GM13977 (cell line): ENCODE measurements at places on chromosomes 12 and 14.

GRCh38 chr14:85063747-85064146 lies 466.2 kb upstream of the FLRT2 start:
- DNase-seq = no peak

DNA sequence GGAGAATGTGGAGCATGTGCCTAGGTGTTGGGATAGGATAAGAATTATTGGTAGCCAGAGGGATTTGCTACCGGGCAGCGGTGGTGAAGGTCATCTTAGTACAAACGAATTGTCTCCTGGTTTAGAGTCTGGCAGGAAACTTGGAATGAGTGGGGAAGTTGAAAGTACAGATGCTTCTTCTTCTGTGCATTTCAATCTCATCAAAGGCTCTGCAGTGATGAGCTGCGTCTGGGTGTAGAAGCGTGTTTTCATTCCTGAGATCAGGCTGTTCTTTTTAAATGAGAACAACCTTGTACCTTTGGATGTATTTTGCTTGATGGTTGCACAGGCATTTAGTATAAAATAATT lies 2.1 kb downstream of the WNK1 start:
- DNase-seq = no peak

GRCh38 chr12:5022465-5023061 lies 21.1 kb upstream of the KCNA5 start:
- peak; percentile 85 for DNase-seq

DNA sequence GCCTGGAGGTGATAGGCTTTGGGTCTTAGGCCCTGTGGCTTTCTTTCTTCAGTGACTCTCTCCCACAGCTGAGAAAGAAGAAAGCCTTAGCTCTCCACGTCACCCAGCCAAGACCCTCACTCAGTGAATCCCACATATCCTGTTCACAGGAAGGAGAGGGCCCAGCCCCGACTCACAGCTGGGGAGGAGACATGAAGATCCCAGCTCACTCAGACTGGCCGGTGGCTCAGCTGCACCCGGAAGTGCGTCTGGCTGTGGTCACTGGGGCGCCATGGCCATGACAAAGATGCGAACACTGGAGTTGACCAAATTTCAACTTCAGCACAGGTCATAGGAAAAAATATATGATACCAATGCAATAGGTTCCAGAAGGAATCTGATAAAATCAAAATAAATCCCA lies 14.2 kb downstream of the DLK1 start:
- DNase-seq = no peak

- no peak for DNase-seq
These were observed 128.3 kb upstream of the STXBP6 start for GRCh38 chr14:25178255-25178654.

- DNase-seq = no peak
These were observed 30.3 kb downstream of the DEGS2 start for GRCh38 chr14:100129161-100129589.

DNA sequence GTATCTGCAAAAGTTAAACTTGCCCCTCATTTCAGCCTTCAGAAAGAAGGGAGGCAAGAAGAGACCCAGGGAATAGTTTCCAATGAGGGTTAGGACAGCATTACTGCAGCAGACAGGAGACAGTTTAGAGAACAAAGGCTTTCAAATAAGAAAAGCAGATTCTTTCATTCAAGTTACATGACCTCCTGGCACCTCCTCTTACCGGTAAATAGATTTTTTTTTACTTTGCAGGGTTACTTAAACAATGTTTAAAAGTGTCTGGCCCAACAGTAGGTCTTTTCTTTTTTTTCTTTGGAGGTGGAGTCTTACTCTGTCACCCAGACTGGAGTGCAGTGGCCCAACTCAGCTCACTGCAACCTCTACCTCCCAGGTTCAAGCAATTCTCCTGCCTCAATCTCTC lies 47.1 kb downstream of the SINHCAF start:
- DNase-seq = no peak

GRCh38 chr14:62029569-62029924 lies 267.3 kb downstream of the SNAPC1 start:
- DNase-seq = peak; percentile 18

DNA sequence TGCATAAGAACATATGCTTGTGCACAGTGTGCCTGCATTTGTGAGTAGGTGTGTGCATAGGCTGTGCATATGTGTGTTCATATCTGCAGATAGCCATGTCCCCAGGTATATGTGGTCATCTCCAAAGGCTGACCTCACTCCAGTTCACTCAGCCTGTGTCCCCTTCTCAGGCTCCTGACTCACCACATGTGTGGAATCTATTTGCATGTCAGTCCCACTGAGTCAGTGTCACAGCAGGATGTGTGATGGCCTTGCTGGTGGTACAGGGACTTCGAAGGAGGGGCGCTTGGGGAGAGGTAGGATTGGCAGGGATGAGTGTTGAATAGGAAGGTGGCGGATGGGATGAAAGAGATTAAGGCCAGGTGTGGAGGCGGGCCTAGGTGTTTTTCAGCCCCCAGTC lies 35.5 kb downstream of the KRT80 start:
- no peak for DNase-seq

DNA sequence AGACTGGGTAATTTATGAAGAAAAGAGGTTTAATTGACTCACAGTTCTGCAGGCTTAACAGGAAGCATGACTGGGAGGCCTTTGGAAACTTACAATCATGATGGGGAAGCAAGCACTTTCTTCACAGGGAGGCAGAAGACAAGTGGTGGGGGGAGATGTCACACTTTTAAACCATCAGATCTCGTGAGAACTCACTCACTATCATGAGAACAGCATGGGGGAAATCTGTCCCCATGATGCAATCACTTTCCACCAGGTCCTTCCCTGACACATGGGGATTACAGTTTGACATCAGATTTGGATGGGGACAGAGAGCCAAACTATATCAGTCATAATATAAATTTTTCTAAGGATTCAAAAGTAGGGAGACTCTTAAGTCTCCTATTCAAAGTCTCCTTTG lies 46.0 kb downstream of the SPIC start:
- DNase-seq = no peak

- no peak for DNase-seq
These were observed 187.5 kb upstream of the SLC38A2 start for GRCh38 chr12:46560089-46560488.

DNA sequence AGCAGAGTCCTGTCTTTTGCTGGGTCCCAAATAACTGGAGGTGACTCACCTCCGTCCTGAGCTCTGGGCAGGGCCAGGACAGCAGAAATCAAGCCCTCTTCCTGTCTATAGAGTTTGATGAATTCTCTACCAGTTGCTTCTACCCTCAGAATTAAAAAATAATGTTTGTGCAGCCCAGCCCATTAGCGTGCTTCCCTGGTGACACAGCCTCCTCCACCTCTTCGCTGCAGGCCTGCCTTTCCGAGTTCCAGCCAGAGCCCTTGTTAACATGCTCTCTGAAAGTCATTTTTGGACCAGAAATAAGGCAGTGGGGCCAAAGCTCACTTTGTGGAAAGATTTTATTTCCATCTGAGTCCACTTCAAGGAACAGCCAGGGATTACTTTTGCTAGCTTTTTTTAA lies 94.0 kb downstream of the TBX5 start:
- no peak for DNase-seq

DNA sequence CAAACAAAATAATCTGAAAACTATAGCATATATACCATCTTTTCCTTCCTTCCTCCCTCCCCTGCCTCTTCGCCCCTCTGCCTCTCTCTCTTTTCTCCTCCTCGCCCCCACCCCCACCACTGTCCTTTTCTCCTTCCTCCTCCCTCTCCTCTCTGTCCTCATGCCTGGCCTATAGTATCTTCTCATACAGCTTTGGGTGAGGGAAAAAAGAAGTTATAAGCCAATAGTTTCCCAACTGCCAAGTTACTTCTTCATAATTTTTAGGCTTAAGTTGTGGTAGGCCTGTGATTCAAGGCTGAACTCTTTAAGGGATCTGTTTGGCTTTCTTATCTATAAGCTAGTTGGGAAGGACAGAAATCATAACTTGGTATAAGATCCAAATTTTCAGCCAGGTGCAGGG lies 9.1 kb downstream of the TMED10 start:
- no peak for DNase-seq

DNA sequence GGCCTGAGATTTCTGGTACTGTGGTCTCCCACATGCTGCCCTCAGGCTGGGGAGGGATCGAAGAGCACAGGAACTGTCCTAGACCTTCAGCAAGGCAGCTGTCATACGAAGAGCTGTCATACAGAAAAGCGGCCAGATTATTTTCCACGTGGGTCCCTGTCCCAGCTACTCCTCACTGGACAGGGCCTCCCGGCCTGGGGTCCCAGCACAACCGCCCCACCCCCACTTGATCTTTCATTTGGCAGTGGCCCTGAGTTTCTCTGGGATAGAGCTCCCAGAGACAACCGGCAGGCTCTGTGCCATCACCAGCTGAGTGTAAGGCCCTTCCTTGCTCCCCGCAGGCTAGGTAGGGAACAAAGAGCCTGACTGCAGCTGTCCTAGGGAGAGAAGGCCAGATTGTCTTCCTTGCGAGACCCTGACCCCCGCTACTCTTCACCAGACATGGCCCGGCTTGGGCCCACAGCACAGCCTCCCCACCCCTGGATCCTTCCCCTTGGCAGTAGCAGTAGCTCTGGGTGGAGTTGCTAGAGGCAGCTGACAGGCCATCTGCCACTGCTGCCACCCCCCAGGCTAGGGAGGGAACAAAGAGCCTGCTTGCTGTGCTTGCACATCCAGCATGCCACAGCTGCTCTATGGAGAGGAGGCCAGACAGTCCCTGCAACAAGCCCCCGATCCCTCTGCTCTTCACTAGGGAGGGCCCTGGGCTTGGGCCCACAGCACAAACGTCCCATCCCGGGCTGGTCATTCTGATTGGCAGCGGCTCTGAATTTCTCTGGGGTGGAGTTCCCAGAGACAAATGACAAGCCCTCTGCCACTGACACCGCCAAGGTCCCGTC lies 3.1 kb upstream of the OR4N2 start:
- no peak for DNase-seq

DNA sequence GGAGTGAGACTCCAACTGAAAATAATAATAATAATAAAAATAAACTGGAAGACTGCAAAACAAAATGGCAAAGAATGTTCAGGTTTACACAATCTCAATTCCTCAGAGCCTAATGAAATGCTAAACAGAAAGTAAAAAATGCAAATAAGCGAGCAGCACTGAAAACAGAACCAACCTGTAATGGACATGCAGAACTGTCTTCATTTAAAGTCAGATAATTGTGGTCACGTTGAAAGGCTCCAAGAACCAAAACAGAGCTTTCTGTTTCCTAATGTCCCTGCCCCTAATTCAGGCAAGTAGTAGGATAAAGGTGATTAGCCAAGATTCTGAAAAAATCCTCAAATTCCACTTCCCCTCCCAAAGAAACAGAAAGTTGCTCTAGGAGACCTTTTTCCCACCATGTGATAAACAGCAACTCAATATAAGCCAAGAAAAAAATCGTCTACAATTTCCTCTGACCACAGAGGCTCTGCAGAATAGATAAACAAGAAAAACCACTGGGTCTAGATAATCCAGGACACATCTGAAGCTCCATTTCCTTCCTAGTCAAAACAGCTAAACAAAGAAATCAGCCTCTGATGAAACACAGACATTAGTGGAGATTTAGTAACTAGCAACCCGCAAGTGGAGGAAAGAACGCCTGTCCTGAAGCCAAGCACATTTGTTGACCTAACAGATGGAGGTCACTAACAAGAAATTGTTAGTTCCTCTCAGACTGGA lies 3.0 kb downstream of the MIS18BP1 start:
- DNase-seq = peak; percentile 31

GRCh38 chr14:105026802-105027563 lies 6.1 kb upstream of the CDCA4 start:
- DNase-seq = no peak

GRCh38 chr14:101859958-101860357 lies 98.4 kb downstream of the PPP2R5C start:
- no peak for DNase-seq

- no peak for DNase-seq
These were observed 114.1 kb upstream of the PRMT8 start for GRCh38 chr12:3376779-3377455.

- DNase-seq = no peak
These were observed 424.9 kb upstream of the SYT1 start for GRCh38 chr12:78439666-78440065.

GRCh38 chr12:56724701-56724971 lies 463 bp downstream of the NACA start:
- no peak for DNase-seq

- no peak for DNase-seq
These were observed 204.7 kb upstream of the PELI2 start for GRCh38 chr14:55913324-55914025.

GRCh38 chr12:43576162-43576561 lies 24.2 kb upstream of the ADAMTS20 start:
- no peak for DNase-seq
